Left lobe of liver (tissue), 2 donors: ENCODE measurements at places on chromosomes 6 and 20. TPM values are rescaled to one million over a fixed set of nuclear protein-coding genes. Genes with fewer than 3 reads are reported as not detected.
A peak's percentile ranks its signal among the peaks of the same experiment; 100 is the strongest.

DNA sequence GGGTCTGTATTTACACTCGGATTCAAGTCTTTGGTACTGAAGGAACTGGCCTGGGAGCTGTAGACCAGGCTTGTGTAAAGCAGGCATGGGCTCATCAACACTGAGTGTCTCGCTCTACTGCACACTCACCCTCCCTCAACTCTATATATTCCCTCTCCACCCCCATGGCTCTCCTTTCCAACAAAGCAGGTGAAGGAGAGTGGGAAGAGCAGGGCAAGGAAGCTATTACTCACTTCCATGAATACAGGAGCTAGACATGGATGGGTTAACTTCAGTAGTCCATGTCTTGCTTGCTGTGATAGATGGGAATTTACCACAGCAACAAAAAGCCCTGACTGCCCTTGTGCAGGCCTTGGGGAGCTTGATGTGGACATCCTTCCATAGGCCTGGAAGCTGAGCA, 20.7 kb upstream of the SLC2A12 start:
- DNase-seq: no peak

DNA sequence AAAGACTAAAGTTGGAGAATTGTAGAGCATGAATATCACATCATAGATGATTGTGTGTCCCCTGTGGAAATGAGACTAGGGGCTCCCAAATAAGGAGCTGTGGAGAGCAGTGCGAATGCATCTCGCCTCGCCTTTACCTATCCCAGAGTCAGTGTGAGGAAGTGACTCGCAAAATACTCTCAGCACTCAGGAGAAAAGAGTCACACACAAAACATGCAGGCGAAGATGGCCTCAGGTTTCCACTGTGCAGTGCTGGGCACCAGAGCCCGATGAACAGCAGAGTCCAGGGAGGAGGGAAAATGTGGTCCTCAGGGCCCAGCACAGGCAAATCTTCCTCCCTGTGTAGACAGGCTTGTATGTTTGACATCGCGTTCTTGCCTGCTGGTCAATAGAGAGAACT, 126.5 kb upstream of the AFDN start:
- DNase-seq: no peak

DNA sequence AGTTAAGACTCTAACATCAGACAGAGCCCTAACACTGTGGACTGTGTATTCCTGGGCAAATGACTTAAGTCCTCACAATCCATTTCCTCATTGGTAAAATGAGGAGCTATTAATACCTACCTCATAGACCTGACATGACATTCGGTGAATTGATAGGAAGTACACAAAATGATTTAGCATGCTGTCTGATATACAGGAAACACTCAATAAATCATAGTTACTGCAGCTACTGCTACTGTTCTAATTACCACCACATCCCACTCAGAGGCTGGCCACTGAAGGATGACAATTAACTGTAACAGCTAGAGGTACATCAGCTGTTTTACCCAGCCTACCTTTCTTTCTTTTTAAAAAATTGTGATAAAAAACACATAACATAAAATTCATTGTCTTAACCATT, 87.7 kb downstream of the PLCG1 start:
- no peak for DNase-seq

DNA sequence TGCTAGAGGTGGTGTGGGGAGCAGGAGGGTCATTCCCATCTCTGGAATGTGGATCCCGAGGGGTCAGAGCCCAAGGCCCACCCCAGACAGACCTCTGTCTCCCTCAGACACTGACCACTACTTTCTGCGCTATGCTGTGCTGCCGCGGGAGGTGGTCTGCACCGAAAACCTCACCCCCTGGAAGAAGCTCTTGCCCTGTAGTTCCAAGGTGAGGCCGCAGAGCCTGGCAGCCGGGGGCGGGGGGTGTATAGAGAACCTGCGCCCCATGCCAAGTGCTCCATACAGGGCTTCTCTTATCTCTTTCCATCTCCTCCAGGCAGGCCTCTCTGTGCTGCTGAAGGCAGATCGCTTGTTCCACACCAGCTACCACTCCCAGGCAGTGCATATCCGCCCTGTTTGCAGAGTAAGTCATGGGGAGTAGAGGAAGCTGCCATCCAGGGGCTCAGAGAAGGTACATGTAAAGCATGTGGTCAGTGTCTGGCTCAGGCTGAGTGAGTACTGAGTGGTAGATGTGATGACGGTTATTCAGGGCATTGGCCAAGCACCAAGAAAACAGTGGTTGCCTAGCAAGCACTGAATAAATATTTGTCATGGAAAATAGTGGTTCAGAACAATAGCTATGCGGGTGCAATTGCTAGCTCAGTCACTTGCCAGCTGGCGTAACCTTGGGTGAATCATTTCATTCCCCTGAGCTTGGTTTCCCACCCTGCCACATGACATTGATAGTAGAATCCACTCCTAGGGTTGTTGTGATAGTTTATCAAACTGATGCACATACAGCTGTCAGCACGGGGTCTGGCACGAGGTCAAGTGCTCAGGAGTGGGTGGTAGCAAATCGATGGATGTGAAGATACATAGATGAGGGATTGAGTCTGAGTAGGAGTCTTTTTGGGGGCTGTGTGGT, 3.5 kb downstream of the PIGT start:
- DNase-seq: peak; percentile 65

GRCh38 chr6:27553123-27553904, 80.4 kb upstream of the ZNF184 start:
- no peak for DNase-seq

The SS18L1 gene
- total RNA-seq: 33.4 TPM

The COL9A3 gene
- total RNA-seq: 4.0 TPM

The GMPR gene
- total RNA-seq: 4.3 TPM

The C6orf52 gene
- total RNA-seq: 2.2 TPM

The TASP1 gene
- 5.1 TPM for total RNA-seq
